ENCODE measurements at places on chromosomes 4 and X.

DNA sequence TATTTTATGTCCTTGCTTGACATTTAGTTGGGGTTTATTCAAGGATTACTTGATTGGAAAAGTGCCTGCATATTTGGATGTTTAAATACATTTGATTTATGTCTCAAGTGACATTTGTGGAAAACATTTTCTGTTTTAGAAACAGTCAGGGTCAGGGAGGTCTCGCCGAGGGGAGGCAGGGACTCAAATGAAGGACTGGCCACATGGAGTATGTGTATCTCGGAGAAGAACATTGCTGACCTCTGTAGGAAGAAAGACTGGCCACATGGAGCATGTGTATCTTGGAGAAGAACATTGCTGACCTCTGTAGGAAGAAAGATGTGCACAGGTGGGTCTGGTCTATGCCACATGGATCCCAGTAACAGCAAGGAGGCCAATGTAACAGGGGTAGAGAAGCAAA, 233.6 kb downstream of the TRIML1 start:
- DNase-seq: peak; percentile 51
- H3K27ac ChIP-seq: no peak overlapping the region
- no peaks in the 10 kb centered on the region for H3K27me3 ChIP-seq
- no peaks in the 10 kb centered on the region for H3K36me3 ChIP-seq
- no peak overlapping the region for H3K4me3 ChIP-seq
- peaks cover 2% of the 10 kb centered on the region for H3K4me1 ChIP-seq

DNA sequence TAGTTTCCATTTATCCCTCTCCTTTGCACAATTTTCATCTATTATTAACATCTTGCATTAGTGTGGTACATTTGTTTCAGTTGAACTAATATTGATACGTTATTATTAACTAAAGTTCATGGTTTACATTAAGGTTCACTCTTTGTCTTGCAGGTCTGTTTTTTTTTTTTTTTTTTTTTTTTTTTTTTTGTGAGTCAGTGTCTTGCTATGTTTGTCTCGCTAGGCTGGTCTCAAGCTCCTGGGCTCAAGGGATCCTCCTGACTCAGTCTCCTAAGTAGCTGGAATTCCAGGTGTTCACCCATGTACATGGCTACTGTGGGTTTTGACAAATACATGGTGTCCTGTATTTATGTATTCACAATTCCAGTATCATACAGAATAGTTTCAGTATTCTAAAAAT, 6.8 kb downstream of the TBC1D19 start:
- H3K36me3 ChIP-seq: no peaks in the 10 kb centered on the region
- H3K4me1 ChIP-seq: no peaks in the 10 kb centered on the region
- DNase-seq: peak; percentile 89
- H3K4me3 ChIP-seq: no peak overlapping the region
- no peaks in the 10 kb centered on the region for H3K27me3 ChIP-seq

GRCh38 chr4:5611750-5612149, 96.6 kb downstream of the EVC2 start:
- no peak for DNase-seq
- H3K27me3 ChIP-seq: no peaks in the 10 kb centered on the region
- peaks cover 3% of the 10 kb centered on the region for H3K4me1 ChIP-seq
- peaks cover 13% of the 10 kb centered on the region for H3K36me3 ChIP-seq
- H3K27ac ChIP-seq: no peak overlapping the region

- no peaks in the 10 kb centered on the region for H3K4me1 ChIP-seq
- no peaks in the 10 kb centered on the region for H3K27me3 ChIP-seq
- no peak overlapping the region for H3K4me3 ChIP-seq
- no peak for DNase-seq
- no peaks in the 10 kb centered on the region for H3K36me3 ChIP-seq
These were observed 112.1 kb upstream of the EOLA2 start for GRCh38 chrX:150050387-150050786.

GRCh38 chr4:112895811-112896608, 153.4 kb upstream of the ANK2 start:
- H3K4me1 ChIP-seq: peaks cover 7% of the 10 kb centered on the region
- H3K4me3 ChIP-seq: no peak overlapping the region
- H3K36me3 ChIP-seq: no peaks in the 10 kb centered on the region
- H3K27ac ChIP-seq: no peak overlapping the region
